ENCODE measurements at places on chromosomes 3 and 15.

GRCh38 chr15:43518197-43518761, 871 bp downstream of the MAP1A start:
- peak; percentile 58 for DNase-seq

DNA sequence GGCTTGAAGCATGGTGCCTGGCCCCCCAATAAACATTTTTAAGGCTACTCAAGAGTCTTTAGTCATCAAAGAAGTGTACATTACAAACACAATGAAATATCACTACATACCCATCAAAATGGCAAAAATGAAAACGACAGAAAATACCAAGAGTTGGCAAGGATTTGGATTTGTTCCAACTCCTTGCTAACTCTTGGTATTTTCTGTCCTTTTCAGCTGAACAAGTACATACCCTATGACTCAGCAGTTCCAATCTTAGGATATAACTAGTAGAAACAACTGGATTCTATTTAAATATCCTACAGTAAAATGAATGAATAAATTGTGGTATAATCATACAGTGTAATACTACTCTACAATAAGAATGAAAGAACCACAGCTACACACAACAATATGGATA, 25.1 kb upstream of the GABPB1 start:
- peak; percentile 57 for DNase-seq

DNA sequence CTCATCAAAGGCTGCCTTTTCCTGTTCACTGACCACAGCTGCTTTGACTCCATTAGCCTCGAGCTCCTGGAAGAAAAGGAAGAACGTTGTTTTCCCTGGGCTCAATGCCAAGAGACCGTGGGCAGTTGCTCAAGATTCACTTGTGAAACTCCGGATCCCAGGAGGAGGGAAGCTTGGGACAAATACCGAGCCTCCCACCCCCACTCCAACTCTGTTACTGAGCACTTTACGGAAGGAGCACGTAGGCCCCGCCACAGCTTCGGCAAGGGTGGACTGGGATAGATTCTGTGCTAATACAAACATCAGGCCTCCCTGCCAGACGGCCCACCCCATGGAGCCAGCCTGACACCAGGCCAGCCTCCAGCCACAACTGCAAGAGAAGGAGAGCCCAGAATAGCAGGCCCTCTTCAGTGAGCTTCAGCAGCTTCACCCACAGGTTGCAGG, 10.8 kb upstream of the FANCD2 start:
- peak; percentile 96 for DNase-seq

DNA sequence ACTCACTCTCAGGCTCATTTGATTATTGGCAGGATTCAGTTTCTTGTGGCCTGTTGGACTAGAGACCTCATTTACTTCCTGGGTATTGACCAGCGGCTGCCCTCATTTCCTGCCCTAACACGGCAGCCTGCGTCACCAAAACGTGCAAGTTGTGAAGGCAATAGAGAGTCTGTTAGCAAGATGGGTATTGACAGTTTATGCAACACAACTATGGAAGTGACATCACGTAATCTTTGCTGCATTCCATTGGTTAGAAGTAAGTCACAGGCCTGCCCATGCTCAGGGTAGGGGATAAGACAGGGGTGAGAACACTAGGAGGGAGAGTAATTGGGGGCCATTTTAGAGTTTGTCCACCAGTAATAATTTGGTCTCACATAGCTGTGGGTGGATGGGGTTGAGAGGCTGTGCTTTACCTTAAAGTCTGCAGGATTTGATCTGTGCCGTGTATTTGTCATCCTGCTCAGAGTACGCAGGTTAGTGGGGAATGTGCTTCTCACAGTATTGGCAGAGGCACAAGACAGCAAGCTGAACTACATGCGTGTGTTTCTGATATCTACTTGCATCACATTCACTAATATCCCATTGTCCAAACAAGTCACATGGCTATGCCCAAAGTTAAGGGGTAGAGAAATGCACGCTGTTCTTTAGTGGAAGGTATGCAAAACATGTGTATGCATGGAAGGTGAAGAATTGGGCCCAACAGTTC, 83.3 kb downstream of the EDEM1 start:
- DNase-seq, result no peak

- no peak for DNase-seq
Measured at GRCh38 chr3:5231074-5231473, 43.6 kb downstream of the EDEM1 start.

GRCh38 chr3:49616061-49616460, 58.1 kb upstream of the APEH start:
- no peak for DNase-seq

DNA sequence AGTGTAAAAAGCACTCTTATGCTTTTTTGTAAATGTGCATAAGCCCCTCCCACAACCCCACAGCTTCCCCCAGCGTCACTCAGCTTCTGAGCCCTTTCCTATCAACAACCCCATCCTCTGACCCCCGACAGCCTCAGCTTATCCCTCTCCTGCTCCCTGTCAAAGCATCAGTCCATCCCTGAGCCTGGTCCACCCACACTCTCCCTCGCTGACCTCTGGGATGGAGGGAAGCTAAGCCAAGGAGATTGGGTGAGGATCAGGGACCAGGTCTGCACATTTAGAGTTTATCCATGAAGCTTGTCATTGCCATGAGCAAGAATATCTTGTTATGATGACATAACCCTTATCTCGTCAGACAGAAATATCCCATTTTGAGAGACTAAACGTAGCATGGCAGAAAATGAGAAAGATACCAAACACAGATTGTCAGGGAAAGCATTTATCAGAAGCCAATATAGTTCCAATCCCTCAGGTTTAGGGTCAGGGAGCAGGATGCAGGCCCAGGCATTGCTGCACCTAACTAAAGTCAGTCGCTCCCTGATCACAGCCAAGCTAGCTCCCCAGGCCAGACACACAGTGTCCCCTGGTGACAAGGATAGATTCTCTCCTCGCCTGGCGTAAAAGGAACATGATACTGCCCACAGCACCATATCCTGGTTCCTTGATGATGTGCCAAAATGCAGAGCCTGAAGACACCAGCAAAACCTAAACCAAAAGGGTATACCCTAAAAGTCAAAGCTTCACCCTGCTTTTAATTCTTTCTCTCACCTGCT, 66.9 kb downstream of the DCLK3 start:
- no peak for DNase-seq

DNA sequence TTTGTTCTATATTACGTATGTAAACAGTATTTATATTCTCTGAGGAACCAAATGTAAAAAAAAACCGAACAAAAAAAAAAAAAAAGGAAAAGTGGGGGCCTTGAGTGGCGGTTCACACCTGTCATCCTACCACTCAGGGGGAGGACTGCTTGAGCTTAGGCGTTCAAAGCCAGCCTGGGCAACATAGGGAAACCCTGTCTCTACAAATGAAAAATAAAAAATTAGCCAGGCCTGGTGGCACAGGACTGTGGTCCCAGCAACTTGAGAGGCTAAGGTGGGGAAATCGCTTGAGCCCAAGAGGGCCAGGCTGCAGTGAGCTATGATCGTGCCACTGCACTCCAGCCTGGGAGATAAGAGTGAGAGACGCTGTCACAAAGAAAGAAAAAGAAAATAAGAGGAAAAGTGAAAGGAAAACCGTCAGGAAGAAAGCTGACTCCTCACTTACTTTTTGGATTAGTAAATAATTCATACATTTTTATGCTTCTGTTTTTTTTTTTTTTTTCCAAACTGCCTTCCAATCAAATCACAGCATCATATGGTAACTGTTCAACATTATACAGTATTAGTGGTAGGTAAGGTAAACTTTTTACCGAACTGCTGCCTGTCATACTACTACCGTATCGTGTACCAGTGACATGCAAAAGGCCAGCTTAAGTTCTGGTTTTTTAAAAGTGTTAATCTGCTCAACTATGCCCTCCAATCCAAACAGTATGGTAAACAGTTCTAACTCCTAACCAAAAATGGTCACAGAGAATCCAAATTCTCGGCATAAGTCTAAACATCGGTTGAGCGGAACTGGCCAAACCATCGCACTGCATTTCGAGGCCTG, 1.2 kb downstream of the PHC3 start:
- peak; percentile 34 for DNase-seq

DNA sequence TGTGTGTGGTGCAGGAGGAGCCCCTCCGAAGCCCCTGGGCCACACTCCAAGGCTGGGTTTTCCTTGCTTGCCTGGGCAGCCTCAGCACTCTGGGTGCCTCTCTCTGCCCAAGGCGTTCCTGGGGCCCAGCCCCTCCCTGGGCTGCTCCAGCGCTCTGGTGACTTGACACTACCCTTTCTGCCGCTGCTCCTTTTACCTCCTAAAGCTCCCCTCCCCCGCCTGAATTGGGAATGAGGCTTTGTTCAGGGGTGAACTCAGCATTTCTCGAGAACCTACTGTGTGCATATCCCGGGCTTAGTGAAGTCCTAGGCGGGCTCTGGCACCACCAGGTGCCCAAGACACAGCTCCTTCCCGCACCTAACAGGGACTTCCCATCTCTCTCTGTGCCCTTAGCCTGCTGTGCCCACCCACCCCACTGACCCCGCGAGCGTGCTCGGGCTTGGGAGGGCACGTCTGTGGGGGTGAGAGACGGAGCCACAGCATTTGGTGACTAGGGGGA, 1.2 kb upstream of the BAHD1 start:
- no peak for DNase-seq

DNA sequence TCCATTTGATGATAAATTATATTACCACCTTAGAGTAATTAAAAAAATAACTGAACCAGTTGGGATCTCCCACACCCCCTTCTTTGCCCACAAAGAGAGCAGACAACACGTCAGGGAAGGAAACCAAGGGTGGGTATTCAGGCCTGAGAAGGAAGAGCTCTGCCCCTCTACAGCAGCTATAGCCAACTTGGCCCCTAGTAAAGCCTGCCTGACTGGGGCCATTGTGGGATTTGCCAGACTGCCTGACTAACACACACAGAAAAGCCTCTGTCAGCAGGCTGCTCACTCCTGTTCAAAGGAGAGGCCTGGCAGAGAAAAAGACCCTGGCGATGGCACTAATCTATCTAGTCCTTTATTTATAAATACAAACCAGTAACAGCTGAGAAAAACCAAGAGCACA, 41.4 kb downstream of the ATP8B4 start:
- DNase-seq, result no peak

DNA sequence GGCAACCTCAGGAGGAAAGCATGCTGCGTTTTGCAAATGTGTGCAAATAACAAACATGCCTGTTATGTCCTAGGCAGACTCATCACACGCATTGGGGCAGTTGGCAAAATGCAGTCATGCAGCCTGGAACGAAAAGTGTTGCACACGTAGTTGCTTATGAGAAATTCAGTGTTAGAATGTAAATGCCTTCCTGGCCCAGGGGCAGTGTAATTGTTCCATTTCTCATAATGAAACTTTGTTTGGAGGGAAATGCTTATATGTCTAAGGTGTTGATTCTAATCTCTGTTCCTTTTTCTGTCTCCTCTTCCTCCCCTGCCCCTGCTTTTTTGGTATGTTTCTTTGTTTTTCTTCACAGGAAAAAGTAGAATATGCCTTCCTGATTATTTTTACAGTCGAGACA, 156.0 kb downstream of the CACNA1D start:
- DNase-seq, result no peak

GRCh38 chr3:3699816-3700633, 99.2 kb upstream of the LRRN1 start:
- peak; percentile 8 for DNase-seq
